ENCODE measurements at places on chromosomes 2 and 18. TPM values are rescaled to one million over a fixed set of nuclear protein-coding genes. Genes with fewer than 3 reads are reported as not detected.

ERICH2 gene
- 17.0 TPM for total RNA-seq

DNA sequence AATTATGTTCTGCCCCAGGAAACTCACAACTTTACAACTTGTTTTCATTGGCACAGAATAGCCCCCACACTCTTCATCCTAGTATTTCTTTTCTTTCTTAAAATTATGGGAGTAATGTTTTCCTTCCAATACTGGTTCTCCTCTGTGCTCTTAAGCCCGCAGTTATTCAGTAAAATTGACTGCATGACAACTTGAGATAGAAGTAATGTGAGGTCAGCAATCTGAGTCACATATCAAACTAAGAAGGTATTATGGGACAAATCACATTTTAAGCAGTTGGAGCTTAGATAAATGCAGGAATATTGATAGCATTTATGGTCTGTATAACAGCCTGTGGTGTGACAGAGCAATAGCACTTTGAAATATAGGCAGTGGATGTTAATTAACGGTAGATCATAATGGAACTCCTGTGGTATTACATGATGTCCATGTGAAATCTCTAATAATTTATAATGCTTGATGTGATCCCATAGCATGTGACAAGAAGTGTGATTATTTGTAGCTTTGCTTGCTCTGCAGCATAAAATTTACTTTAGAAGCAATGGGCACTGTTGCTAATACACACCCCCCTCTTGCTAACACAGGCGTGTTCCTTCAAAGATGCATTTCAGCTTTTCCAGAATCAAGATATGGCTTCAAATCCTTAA is 351.4 kb upstream of the CDH20 start:
- no peak for DNase-seq

GRCh38 chr2:180366481-180366880 is 359.4 kb upstream of the CWC22 start:
- no peak for DNase-seq

DNA sequence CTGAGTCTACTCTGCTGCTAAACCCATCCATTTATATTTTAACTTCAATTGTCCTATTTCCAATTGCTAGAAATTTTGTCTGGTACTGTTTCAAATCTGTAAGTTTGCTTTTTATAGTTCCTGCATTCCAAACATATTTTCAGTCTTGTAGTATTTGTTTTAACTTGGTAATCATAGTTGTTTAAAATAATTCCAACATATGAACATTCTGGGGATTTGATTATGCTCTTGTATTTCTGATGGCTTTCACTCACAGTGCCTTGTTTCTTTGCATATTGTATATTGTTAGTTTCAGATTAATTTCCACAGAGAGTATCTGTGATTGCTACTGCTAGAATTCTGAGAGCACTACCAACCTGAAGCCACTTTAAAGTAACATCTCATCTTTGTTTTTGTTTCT is 202.4 kb downstream of the ETAA1 start:
- no peak for DNase-seq

- no peak for DNase-seq
Measured at GRCh38 chr18:9017905-9018227, 84.6 kb upstream of the NDUFV2 start.

DNA sequence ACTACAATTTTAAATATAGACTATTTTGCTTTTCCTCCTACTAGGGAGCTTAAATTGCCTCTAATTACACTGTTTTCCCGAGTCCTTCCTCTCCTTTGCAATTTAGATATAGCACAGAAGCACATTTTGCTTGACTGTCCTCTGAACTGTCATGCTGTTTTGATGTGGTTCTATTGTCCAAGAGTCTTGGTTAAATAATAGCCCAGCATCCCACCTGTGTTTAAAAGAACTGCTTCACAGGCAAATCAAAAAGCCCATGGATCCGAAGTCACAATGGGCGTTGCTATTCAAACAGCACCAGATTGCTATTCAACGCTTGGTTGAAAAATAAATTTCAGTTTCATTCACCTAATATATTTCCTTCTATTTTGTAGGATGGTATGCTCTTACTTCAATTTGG is 22.3 kb upstream of the ACTR3 start:
- no peak for DNase-seq

GRCh38 chr2:133365117-133365516 is 203.1 kb downstream of the NCKAP5 start:
- no peak for DNase-seq

DNA sequence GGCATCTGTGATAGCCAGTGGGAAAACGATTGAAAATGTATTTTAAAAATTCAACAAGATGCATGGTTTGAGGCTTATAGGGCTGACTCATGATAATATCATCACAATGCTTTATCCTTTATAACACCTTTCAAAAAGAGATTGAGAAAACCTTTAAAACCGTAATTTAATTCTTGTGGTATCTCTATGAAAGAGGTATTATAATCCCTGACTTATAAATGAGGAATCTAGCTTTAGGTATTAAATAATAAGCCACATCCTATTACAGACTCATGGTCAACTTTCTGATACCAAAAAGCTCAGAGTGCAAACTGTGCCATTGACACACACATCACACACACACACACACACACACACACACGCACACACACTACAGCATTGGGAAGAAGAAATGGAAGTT is 134.6 kb upstream of the RAB12 start:
- DNase-seq, result no peak

DNA sequence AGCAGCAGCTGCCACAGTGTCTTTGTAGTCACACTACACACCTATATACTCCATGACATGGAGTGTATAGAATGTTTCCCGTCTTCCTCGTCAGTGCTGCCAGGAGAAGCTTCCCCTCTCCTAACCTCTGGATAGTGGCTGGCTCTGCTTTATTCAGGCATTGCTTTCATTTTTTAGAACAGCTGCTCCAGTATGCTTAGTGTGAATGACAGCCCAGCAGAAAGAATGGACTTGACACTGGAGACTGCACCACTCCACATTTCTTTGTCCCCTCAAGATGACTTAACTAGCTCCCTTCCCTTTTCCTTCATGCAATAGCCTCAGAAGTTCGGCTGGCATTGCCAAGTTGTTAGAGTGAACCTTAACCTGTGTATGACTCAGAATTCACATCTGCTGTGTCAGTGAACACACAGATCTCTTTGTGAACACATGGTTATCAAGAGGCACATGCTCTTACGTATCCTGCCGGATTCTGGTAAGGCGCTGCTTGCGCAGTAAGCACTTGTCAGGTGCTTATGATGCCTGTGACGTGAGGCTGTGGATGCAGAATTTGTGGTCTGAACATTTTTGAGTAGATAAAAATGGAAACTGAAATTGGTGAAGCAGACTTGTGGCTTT is 73.9 kb downstream of the NEDD4L start:
- peak; percentile 66 for DNase-seq

DNA sequence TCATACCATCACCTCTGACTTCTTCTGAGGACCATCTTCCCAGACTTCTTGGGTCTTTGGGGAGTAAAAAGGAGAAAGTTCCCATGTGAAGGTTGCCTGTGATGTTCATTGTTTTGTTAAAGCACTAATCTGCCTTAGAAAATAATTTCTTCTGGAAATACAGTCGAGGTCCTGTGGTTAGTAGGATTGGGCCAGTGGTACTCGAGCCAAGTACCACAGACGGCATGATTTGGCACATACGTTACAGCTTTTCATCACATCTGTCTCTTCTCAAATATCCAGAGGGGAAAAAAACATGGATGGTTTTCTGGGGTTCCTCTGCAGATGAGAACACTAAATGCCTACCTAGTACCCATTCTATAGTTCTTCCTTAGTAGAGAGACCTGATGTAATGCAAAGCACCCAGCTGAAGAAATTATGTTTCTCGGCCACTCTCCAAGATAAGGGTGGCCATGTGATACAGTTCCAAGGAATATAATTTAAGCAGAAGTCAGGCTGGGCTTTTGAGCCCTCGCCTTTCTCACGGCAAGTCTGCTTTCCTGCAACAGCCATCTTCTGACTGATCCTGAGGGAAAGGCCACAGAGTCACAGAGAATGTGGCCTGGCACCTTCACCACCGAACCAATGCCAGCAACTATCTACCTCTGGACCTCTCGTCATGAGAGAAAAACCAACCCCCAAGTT is 161.0 kb downstream of the RNF152 start:
- DNase-seq, result no peak

DNA sequence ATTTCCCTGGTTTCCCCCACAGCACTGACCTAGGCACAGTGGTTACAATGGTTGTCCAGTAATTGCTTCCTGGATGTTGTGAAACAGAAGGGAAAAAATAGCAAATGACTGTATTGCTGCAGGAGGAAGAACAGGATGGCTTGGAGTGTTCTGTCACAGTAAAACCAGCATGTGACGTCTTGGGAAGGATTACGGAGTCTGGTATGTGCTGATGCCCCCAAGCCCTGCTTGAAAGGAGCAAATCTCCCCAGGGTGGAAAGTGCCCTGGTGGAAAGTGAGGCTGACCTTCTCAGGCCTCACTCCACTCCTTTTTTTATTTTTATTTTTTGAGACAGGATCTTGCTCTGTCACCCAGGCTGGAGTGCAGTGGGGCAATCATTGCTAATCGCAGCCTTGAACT is 7.8 kb downstream of the RAB11FIP5 start:
- no peak for DNase-seq

Measured in lung (tissue), 17 donors.